Iris pigment epithelial cell (primary cell): ENCODE measurements at places on chromosomes 5 and 9.

- DNase-seq = no peak
These were observed 657.9 kb upstream of the ST8SIA4 start for GRCh38 chr5:101561018-101561417.

DNA sequence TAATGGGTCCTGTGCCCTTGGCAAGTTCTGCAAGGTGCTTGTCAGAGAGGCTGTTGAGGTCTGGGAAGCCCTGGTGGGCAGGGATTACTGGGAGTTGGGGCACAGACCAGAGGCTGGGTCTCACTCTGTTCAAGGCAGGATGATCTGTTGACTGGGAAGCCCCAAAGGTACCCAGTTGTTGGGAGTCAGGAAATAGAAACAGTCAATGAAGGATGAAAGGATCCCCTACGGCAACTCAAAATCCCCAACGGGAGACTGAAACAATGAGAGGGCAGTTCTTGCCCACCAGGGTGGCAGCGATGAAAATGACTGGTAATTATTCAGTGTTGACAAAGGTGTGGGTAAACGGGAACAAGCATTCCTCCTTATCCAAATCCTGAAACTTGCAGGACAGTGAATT, 31.2 kb downstream of the BNIP1 start:
- no peak for DNase-seq

- no peak for DNase-seq
These were observed 96.3 kb downstream of the ZNF608 start for GRCh38 chr5:124650147-124650561.

DNA sequence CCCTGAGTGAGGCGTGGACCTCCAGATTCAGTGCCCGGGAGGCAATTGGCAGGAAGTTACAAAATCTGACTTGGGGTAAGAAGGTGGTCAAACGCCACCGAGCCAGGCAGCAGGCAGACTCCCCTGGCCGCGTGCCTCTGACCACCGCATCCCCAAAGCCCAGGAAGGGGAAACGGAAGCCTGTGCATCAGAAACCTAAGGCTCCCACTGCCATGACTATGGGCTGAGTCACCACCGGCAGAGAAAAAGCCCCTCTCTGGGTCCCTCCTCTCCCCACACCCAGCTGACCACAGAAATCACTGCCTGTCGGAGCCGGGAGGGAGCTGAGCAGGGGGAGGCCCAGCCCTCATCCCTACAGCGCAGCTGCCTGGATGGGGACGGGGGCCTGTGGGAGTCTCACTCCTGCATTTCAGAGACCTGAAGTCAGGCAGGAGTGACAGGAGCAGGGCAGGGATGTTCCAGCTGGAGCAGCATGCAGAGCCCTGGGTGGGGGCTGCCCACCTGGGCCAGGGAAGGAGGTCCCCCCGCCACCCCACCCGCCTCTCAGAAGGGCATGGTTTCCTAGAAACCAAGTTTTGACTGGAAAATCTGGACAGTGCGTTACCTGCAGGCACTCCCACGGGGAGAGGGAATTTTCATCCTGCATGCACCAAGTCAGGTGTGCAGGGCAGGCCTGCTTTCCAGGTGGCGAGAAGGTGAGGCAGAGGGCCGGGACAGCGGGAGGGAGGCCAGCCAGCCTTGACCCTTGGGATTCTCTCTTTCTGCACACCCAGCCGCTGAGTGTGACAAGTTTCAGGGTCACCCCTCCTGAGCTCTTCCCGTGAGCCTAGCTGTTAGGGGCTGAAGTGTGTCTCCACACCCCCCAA, 68.2 kb downstream of the LRSAM1 start:
- peak; percentile 99 for DNase-seq

GRCh38 chr9:11962327-11962726, 730.9 kb upstream of the TYRP1 start:
- no peak for DNase-seq

DNA sequence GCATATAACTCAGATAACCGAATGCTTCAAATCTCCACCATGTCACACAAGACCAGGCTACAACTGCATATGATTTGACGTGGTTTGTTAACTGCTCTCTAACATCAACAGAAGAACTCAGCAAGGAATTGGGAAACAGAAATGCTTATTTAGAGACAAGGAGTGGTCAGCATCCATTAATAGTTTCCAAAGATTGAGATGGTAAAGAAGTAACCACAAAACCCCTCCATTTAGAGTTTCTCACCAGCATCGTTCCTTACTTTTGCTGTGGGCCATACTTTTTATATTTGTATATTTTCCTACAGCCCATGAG, 25.2 kb downstream of the DPYSL3 start:
- DNase-seq = peak; percentile 65

GRCh38 chr9:37956904-37957663, 53.2 kb upstream of the SLC25A51 start:
- no peak for DNase-seq

GRCh38 chr5:61202213-61202612, 39.9 kb upstream of the SMIM15 start:
- DNase-seq = no peak

DNA sequence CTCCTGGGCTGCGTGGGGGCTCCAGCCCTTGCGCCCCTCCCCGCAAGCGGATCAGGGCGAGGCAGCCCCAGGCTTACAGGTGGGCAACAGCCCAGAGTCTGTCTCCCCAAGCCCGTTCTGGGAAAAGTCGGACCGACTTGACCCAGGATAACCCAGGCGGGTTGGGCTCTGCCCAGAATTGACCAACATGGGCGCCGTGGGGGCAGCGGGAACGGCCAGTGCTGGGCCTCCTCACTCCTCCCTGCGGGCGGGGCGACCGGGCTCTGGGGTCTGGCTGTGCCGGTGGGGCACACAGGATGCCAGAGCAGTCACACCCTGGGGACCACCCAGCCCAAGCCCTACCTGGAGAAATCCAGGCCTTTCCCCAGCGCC, 15.3 kb upstream of the SYNPO start:
- no peak for DNase-seq
